ENCODE measurements at places on chromosomes 12 and 14.

- peak; percentile 89 for DNase-seq
These were observed 114.4 kb upstream of the OVCH1 start for GRCh38 chr12:29611906-29612305.

GRCh38 chr12:48156652-48157017 is 680 bp downstream of the ASB8 start:
- no peak for DNase-seq

GRCh38 chr12:59374783-59375182 is 221.0 kb upstream of the SLC16A7 start:
- DNase-seq, result no peak

- no peak for DNase-seq
These were observed 154.2 kb downstream of the NRXN3 start for GRCh38 chr14:78324353-78324752.

DNA sequence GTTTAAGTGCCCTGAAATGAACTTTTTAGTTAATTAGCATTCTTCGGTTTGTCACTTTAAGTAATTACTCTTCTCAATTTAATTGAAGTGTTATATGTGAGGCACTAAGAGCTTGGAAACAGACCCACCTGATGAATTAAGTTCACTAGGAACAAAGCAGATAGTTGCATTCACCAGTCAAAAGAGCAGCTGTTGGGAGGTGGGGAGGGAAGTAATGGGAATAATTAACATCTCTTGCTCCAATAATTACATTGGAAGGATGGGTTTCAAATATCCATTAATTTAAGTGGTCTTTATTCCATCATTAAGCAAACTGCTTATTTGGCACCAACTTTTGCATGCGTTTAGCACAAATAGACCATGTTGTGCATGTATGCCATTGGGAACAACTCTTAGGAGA is 667.2 kb downstream of the GALC start:
- DNase-seq, result no peak

DNA sequence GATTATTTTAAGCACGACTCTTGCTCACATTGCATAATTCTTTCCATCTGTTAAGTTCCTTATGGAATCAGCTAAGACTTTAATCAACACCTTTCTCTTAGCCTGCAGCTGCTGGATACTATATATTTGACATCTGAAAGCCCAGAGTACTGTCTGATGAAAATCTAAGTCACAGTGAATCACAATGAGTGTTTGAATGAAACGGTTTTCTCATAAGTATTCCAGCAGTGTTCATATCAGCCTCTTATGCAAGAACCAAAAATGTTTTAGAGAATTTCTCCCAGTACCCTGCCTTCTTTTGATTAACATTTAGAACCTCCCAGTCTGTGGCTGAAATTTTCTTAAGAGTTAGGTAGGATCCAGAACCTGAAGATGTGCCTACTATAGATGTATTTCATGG is 55.6 kb downstream of the FRMD6 start:
- DNase-seq, result no peak

DNA sequence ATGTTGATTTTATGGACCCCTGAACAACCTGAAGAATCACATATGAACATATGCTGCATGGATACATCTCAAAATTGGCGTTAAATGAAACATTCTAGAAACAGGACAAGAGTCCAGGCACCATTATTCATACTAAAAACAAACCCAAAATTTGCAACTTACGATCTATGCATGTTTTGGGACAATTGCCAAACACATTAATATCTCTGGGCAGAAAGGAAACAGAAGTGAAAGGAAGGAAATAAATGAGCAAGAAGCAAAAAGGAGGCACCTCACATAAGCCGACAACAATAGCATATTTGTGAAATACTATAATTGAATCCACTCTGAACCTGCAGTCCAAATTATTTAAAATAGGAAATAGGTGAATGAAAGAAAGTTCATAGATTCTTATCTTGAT is 1505.3 kb downstream of the AACS start:
- no peak for DNase-seq

GRCh38 chr14:90788031-90788430 is 28.2 kb downstream of the TTC7B start:
- DNase-seq, result no peak

DNA sequence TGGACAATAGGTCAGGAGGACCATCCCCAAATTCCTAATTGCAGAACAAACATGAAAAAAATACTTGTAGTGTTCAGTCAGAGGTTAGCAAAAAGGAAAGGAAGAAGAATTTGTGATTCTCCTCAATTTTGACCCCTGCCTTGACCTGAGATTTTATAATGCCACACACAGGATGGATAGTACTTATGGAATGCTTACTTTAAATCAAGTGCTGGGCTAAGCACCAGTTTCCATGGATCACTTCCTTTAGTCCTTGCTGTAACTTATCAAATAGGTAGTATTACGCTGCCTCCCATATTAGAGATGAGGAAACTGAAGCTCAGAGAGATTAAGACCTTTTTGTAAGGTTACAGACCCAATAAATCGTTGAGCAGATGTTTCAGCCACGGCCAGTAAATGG is 81.2 kb upstream of the OVCH1 start:
- DNase-seq, result no peak

GRCh38 chr14:24607635-24608514 is 1.6 kb downstream of the GZMH start:
- no peak for DNase-seq

GRCh38 chr14:59147007-59147406 is 41.5 kb upstream of the DAAM1 start:
- no peak for DNase-seq

DNA sequence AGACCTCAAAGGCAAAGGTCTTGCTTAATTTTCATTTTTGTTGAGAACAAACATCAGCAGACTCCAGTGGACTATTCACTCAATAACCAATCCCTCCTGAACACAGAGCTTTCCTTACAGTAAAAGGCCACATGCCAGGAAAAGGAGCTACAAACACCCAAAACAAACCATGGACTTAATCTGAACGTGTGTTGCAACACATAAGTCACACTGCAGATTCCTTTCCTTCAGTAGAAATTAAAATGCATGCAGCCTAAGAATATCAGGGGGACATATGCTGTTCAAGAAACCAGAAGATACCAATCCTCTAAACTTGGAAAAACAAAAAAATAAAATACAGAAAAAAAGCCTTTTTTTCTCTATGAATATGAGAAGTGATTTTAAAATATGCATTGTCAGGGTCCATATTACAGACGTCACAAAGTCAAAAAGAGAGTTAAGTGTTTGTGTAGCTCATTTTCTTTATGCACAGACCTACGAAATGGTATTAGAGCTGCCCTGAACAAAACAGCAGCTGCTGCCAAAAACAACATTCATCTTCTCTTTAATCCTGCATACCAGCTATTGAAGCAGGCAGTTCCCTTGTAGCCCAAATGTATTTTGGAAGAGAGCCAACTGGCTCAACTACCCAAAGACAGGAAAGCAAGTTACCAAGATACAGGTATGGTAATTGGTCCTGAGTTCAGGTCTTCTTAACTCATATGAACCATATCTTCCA is 26.2 kb downstream of the KITLG start:
- peak; percentile 90 for DNase-seq

DNA sequence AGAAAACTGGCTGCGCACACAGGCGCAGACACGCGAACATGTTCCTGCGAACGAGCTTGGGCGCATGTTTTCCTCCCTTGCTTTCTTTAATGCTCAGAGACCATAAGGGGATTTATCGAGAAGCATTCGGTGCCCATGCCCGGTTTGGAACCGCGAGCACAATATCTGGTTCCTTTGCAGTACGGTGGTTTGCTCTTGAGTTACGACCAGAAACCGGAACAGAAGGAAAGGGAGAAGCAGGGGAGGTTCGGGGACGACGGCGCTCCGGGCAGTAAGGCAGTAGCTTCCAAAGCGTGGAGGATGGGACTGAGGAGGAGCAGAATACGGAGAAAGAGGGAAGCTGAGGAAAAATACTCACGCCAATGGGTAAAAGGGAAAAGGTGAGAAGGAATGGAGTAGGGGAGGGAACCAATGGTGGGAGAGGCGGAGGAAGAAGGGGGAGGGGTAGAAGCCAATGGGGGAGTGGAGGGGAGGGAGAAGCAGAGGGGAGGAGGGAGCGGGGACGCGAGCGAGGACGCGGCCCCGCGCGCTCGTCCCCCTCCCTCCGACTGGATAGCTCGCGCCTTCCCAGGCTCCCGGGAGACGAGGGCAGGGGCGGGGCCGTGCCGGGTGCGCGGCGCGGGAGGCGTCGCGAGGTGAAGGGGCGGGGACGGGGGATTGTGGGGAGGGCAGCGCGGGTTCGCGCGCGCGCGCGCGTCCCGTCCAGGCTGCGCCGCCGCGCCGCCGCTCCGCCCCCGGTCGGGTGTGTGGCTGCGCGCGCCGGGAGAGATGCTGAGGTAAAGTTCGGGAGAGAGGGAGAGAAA is 625 bp upstream of the ARHGAP5 start:
- DNase-seq, result peak; percentile 96

- no peak for DNase-seq
These were observed 132.1 kb downstream of the DYRK2 start for GRCh38 chr12:67780580-67781084.

GRCh38 chr12:88225776-88226175 is 83.7 kb downstream of the TMTC3 start:
- no peak for DNase-seq

DNA sequence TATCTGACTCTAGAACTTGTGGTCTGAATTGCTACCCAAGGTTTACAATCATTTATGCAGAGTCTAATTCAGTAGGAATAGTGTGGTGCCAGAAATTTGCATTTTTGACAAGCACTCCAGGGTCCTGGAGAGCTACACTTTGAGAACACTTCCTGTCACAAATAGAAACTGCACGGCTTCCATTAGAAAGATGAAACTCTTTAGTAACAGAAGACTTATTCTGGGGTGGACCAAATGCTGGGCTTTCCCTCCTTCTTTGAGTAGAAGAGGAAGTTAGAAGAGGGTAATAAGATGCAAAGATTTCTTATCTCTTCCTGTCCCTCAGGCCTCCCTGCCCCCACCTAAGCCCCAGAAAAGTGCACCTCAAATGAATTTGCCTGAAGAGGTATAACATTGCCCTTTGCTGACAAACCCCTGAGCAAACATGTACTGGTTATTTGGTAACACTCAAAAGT is 28.4 kb downstream of the DGLUCY start:
- DNase-seq, result no peak

- DNase-seq, result no peak
These were observed 5.7 kb downstream of the RAB35 start for GRCh38 chr12:120110550-120111501.

DNA sequence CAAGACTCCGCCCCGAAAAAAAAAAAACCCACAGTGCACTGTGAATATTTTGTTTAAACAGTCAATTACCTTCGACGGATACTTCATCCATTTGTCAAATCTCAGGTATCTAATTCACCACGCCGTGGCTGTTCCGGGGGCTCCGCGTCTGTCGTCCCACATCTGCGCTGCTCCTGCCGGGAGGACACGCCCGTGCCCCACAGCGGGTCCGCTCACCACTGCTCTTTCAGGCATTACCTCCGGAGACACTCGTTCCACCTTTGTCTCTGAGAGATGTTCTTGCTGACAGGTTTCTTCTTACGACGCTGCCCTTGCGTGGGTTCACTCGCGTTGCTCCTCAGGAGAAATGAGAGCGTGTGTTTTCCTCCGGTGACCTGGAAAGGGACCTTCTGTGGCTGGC is 46.9 kb upstream of the FBRSL1 start:
- DNase-seq, result no peak

- DNase-seq, result peak; percentile 74
These were observed 44.2 kb upstream of the FOS start for GRCh38 chr14:75234173-75235115.

- peak; percentile 89 for DNase-seq
These were observed 74.3 kb downstream of the ANO6 start for GRCh38 chr12:45290216-45290605.

- DNase-seq, result no peak
These were observed 249.3 kb downstream of the FUT8 start for GRCh38 chr14:65661865-65662264.

- DNase-seq, result peak; percentile 80
These were observed 2.6 kb downstream of the IFFO1 start for GRCh38 chr12:6553051-6553868.

DNA sequence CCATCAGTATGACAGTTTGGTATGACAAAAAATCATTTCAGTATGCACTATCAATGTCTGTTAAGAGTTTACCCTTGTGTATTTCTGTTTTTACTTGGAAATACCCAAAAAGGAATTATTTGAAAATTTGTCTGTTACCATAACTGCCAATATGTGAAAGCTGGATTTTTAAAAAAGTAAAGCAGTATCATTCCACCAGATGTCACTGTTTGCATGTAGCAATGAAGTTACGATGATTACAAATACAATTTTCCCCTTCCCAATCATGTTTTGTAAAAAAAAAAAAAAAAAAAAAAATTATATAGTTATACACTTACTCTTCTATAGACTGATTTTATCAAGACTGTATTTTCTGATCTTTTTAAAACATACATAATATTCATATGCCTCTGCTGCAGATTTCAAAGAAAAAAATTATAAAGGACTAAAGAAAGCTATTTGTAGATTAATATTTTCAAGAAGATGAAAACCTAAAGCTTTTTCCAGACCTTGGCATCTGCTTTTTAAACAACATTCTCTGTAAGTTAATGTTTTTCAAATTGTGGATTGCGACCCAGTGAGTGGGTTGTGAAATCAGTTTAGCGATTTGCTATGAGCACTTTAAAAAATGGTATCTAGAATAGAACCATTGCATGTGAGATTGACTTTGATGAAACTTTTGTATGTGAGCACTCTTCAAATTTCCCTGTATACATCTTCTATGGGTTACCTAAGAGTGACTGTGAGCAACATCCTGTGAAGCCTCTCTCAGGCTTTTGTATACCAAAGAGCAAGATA is 114.2 kb downstream of the TTC6 start:
- DNase-seq, result peak; percentile 17

DNA sequence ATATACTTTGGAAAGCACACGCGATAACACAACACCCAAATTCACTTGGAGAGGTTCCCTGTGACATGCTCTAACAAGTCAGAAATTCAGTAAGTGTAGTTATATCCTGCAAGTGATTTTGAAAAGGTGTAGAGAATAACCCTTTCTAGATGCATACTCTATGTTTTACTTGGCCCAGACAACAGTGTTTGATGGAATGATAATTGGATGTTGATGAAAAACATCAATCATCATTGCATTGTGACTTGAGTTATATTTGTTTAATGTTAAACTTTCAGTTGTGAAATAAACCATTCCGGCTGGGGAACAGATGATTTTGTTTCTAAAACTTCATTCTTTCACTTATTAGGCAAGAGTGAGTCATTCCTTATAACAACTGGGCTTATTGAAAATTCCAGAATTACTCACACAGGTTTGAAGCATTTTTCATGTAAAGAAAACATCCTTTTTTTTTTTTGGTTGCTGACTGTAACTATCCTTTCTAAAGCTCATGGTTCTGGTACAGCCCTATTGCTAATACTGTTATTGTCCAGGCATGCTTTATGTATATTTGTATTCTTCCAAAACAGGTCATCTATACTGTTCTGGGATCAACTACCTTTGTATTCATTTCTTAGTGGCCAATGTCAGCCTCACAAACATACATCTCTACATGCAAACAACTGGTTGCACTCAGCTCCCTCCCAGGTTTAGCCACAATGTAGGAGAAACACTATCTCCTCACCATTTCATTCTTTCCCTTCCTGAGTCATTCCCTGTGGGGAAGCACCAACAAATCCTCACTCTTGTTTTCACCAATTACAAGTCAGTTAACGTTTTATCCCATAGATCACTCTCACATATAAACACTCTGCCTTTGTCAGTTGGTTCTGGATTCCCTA is 121.2 kb upstream of the LRIG3 start:
- peak; percentile 96 for DNase-seq

Data from fibroblast of lung (primary cell).